Lung (tissue), 17 donors: ENCODE measurements at places on chromosomes 12 and 14. TPM values are rescaled to one million over a fixed set of nuclear protein-coding genes. Genes with fewer than 3 reads are reported as not detected.
A peak's percentile ranks its signal among the peaks of the same experiment; 100 is the strongest.

DNA sequence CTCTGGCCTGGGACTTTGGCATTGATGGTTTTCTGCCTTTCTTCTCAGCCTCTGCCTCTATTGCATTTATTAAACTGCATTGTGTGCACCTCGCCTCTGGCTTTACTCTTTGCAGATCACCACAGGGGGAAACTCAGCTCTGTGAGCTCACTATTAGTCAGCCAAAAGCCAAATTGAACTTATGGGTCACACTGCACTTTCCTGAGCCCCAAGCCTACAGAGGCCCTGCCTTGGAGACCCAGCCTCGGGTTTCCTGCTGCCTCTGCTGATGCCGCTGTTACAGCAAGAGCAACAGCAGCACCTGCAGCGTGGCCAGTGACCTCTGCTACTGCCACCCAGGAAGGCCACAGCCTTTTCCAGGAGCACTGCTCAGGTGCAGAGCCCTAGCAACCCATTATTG lies 122.5 kb downstream of the DAD1 start:
- DNase-seq = no peak

- no peak for DNase-seq
Measured at GRCh38 chr12:128415036-128415560, 148.1 kb downstream of the TMEM132C start.

- no peak for DNase-seq
Measured at GRCh38 chr14:102201353-102201738, 61.6 kb downstream of the WDR20 start.

- DNase-seq = no peak
Measured at GRCh38 chr14:74243051-74243450, 3.8 kb downstream of the VSX2 start.

DNA sequence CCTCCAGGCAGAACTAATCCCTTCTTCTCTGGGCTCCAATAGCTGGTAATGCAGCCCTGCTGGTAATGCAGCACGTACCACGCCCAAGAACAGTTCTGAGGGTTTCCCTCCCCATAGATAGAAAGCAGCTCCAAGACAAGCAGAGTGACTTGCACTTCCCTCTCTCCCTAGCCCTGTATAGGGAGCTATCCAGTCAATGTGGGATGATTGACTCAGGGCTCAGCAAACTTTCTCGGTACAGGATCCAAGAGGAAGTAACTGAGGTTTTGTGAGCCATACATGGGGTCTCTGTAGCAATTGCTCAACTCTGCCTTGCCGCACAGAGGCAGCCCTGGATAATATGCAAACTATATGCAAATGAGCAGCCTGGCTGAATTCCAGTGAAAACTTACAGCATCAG lies 15.5 kb upstream of the FKBP4 start:
- no peak for DNase-seq

DNA sequence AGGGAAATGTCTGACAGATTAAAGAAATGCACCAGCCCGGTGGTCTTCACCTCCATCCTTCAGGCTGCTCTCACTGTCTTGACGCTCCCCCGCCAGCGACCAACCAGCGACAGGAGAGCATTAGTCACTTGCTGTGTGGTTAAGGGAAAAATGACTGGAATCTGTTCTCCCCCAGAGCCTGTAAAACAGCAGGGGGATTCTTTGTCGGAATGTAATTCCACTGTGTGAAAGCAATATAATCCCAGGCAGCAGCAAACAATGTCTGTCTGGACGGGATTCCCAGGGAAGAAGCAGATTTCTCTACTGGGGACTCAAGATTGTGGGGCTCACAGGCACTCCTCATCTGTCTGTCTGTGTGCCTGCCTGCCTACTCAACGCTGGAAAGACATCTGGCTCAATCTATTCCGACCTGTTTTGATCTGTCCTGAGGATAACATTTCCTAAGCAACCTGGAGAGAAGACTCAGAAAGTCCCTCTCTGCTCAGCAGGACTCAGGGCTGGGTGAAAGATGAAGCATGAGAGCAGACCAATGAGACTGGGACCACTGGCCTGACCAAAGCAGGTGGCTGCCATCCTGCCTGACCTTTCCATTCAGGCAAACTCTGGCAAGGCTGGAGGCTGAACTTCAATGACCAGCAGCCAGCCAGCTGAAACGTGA lies 54.6 kb downstream of the NUAK1 start:
- no peak for DNase-seq

- no peak for DNase-seq
Measured at GRCh38 chr14:35047976-35048513, 2.0 kb downstream of the FAM177A1 start.

DNA sequence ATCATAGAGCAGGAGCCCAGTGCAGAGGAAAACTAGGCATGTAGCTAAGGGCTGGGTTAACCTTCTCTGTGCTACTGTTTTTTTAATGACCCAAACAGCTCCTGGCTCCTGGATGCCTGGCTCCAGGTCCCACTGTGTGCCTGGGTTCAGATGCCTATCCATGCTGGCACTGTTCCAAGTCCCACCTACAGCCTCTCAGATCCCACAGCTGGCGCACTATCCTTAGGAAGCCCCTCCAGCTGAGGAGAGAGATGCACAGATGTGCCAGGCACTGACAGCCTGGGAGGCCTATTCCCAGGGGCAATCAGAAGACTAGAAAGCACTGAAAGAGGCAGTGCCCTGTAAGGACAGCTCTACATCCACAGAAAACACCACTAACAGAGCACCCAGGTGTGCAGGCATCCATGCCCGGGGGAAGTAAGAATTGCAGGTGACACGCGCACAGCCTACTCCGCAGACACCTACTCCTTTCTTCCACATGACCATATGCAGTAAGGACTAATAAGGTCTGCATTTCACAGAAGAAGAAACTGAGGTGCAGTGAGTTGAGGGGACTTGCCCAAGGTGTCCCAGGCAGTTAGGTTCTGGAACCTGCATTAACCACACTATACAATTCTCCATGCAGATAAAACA lies 51.2 kb downstream of the PITPNM2 start:
- DNase-seq = no peak

DNA sequence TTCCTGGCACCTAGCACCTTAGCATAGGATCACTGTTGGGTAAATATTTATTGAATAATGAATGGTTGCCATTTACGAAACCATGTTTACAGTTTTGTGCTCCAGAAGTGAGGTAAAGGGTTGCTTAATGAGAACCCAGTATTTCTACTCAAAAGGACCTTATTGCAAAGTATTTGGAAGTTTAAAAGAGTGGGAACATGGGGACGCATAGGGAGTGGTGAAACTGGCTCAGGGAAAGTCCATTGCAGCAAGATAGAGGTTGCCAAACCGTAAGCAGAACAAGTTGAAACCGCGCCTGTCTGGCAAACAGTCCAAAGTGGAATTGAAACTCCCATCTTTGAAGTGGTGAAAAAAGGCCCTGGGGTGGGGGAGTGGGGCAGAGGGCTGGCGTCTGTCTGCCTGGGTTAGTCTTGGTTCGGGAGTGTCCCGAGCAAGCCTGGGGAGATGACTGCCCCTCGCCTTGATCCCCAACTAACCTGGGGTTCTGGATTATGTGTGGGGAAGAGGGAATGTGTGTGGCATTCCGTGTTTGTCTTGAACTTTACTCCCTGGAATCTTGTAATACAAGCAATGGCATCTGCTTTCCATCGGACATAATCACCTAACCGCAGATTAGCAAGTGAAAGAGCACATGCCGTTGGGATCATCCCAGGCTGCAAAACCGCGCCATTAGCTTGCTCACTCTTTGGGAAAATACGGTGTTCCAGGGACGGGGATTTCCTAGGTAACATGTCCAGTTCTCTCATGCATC lies 7.2 kb downstream of the ALDH2 start:
- DNase-seq = peak; percentile 62

GRCh38 chr14:81298122-81298521 lies 77.4 kb upstream of the GTF2A1 start:
- no peak for DNase-seq

DNA sequence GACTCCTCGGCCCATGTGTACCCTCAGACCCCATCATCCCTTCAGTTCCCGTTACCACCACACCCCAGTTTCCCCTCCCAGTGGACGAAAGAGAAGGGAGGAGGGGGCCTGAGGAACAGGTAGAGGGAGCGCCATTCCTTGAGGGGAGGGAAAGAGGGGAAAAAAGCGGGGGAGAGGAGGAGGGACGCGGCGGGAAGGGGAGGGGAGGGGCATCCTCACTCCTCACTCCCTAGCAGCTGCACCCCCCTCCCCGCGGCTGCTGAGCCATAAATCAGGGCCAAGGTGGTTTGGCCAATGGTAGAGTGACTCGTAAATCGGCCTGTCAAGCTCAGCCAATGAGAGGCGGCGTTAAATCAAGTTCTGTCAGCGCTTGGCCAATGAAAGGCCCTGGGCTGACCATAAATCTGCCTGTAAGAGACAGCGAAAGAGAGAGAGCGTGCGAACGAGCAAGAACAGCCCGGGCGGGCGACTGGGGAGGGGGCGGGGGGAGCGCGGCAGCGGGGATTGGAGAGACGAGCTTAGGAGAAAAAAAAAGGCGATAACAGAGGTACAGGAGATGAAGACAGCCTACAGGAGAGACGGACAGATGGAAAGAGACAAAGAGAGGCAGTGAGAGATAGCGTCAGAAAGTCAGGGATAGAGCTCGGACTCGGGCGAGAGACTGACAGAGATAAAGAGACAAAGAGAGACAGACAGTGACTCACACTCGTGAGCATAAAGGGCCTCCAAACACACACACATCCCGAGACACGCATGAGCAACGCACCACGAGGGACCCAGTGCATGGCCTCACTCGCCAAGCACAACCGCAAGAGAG lies 5.1 kb downstream of the GPR84 start:
- DNase-seq = peak; percentile 100

DNA sequence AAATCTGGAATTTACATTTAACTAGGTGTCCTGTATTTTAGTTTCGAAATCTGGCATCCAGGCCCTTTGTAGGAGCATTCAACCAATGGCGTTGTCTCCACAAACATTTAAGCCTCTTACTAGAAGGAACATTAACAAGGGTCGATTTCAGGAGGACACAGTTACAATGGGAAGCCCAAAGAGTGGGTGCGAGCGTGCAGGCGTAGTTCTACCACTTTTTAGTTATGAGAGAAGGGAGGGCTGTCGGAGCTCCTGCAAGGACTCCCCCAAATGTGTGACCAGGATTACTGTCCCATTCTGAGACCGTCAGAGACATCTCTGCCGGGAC lies 365 bp upstream of the ABHD4 start:
- no peak for DNase-seq

GRCh38 chr14:66853311-66853710 lies 335.9 kb upstream of the GARIN2 start:
- DNase-seq = no peak

DNA sequence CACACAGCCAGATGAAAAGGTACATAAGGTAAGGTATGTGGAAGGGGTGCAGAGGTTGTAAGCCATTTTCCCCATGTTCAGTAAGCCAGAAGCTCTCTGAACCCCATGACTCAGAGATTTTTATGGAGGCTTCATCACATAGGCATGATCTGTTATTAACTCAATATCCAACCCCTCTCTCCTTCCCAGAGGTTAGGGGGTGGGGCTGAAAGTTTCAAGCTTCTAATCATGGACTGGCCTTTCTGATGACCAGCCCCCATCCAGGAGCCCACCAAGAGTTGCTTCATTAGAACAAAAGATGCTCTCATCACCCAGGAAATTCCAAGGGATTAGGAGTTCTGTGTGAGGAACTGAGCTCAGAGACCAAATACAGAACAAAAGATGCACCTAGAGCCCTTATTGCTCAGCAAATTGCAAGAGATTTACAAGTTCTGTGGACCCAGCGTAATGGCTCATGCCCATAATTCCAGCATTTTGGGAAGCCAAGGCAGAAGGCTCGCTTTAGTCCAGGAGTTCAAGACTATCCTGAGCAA lies 103.2 kb upstream of the DAAM1 start:
- no peak for DNase-seq

DNA sequence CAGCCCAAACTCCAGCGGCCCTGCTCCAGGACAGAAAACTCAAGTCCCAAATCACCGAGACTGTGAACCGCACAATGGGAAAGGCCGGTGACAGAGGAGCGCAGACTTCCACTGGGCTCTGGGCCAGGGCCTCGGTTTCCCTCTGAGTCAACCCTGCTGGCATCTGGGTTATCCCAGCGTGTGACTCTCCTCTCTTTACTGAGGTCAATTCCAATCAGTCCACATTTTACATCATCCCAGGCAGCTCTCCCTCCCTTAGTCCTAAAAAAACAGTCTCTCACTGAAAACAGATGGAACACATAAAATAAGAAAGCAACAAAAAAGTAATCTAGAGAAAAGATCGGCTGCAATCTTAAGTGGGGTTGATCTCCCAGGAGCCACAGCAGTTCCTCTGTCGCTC lies 36.9 kb downstream of the ITPK1 start:
- DNase-seq = no peak

DNA sequence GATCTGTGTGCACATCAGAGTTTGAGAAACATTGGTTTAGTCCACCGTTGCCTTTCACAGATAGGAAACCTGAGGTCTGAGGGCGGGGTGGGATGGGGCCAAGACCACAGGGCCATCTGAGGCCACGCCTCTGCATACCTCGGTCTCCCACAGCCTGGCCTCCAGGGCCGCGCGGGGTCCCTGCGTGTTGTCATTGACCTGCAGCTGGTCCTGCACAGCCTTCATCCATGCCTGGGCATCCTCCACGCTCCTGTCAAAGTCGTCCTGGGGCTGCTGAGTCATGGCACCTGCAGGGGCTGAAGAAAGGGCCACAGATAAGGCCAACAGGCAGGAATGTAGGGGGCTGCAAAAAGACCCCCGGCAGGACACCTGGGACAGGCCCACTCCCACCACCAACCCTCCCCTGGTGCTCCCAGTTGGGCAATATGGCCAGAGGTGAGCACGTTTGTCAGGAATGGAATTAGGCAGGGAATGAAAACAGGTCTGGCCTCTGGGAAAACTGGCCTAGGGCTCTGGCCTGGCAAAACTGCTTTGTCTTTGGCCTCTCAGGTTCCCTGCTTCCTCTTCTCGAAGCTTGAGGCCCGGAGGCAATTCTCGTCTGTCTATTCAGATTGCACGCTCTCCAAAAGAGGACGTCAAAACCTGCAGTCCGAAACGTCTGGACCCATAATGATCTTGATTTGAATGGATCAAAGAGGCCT lies 40.8 kb downstream of the SYNE3 start:
- no peak for DNase-seq

Gene C12orf42
- polyA plus RNA-seq = 0.03 TPM

Gene TAS2R46
- polyA plus RNA-seq = not detected

Gene CCDC92
- polyA plus RNA-seq = 55.5 TPM

Gene ZBTB42
- 11.4 TPM for polyA plus RNA-seq

Gene MLEC
- polyA plus RNA-seq = 34.1 TPM

Gene ZDHHC22
- 0.02 TPM for polyA plus RNA-seq

Gene TAS2R13
- polyA plus RNA-seq = not detected

Gene RAB2B
- 14.8 TPM for polyA plus RNA-seq

Gene VRTN
- polyA plus RNA-seq = not detected

Gene ERP27
- polyA plus RNA-seq = 7.2 TPM

Gene BCDIN3D
- 2.6 TPM for polyA plus RNA-seq

Gene TAS2R19
- 0.13 TPM for polyA plus RNA-seq

Gene SLC6A15
- polyA plus RNA-seq = 0.02 TPM

Gene ACSS3
- 6.9 TPM for polyA plus RNA-seq
